ENCODE measurements at places on chromosomes 3 and 15. TPM values are rescaled to one million over a fixed set of nuclear protein-coding genes. Genes with fewer than 3 reads are reported as not detected.

Gene CA12
- total RNA-seq, result 8.5 TPM

Gene IGSF11
- total RNA-seq, result 0.77 TPM

Gene LRRIQ4
- 0.09 TPM for total RNA-seq

- no peaks in the 10 kb centered on the region for H3K4me1 ChIP-seq
- no peaks in the 10 kb centered on the region for H3K27me3 ChIP-seq
- no peak overlapping the region for H3K27ac ChIP-seq
- no peak overlapping the region for H3K4me3 ChIP-seq
- H3K36me3 ChIP-seq, result no peaks in the 10 kb centered on the region
Observed at GRCh38 chr15:71957026-71957425, 146.7 kb downstream of the NR2E3 start.

GRCh38 chr3:184558726-184559125 lies 2.9 kb upstream of the EPHB3 start:
- no peak overlapping the region for H3K27ac ChIP-seq
- DNase-seq, result no peak
- H3K4me3 ChIP-seq, result no peak overlapping the region
- no peaks in the 10 kb centered on the region for H3K27me3 ChIP-seq

DNA sequence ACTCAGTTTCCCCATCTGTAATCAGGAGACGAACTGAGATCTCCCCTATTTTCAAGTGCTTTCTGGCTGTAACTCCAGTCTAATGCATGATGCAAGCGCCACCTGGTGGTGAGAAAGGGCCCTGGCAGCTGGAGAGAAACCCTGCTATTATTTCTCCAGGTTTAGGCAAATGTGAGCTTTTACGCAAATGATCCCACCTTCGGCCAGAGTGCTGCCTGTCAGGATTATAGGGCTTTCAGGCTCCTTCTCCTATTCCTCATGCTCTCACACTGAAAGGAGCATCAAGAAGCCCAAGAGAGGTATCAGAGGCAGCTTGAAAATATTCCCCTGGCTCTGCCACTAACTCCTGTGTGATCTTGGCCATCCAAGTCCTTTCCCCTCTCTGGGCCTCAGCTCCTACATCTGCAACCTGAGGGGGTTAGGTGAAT lies 93.9 kb upstream of the RASGRF1 start:
- no peaks in the 10 kb centered on the region for H3K27me3 ChIP-seq
- H3K4me3 ChIP-seq, result no peak overlapping the region
- H3K36me3 ChIP-seq, result no peaks in the 10 kb centered on the region
- no peak overlapping the region for H3K27ac ChIP-seq

GRCh38 chr15:94610485-94610884 lies 379.1 kb downstream of the MCTP2 start:
- no peaks in the 10 kb centered on the region for H3K36me3 ChIP-seq
- no peak overlapping the region for H3K27ac ChIP-seq
- H3K27me3 ChIP-seq, result no peaks in the 10 kb centered on the region
- H3K4me3 ChIP-seq, result no peak overlapping the region
- peak; percentile 21 for DNase-seq

- peak overlapping the region; percentile 52 for H3K27ac ChIP-seq
- no peaks in the 10 kb centered on the region for H3K4me1 ChIP-seq
- no peaks in the 10 kb centered on the region for H3K36me3 ChIP-seq
- H3K4me3 ChIP-seq, result no peak overlapping the region
- H3K27me3 ChIP-seq, result no peaks in the 10 kb centered on the region
Observed at GRCh38 chr15:94363382-94363781, 132.0 kb downstream of the MCTP2 start.

GRCh38 chr3:11199902-11200845 lies 45.9 kb downstream of the HRH1 start:
- H3K4me1 ChIP-seq, result peaks cover 6% of the 10 kb centered on the region
- H3K36me3 ChIP-seq, result no peaks in the 10 kb centered on the region
- no peak overlapping the region for H3K4me3 ChIP-seq
- DNase-seq, result no peak
- peak overlapping the region; percentile 30 for H3K27ac ChIP-seq
- H3K27me3 ChIP-seq, result no peaks in the 10 kb centered on the region

DNA sequence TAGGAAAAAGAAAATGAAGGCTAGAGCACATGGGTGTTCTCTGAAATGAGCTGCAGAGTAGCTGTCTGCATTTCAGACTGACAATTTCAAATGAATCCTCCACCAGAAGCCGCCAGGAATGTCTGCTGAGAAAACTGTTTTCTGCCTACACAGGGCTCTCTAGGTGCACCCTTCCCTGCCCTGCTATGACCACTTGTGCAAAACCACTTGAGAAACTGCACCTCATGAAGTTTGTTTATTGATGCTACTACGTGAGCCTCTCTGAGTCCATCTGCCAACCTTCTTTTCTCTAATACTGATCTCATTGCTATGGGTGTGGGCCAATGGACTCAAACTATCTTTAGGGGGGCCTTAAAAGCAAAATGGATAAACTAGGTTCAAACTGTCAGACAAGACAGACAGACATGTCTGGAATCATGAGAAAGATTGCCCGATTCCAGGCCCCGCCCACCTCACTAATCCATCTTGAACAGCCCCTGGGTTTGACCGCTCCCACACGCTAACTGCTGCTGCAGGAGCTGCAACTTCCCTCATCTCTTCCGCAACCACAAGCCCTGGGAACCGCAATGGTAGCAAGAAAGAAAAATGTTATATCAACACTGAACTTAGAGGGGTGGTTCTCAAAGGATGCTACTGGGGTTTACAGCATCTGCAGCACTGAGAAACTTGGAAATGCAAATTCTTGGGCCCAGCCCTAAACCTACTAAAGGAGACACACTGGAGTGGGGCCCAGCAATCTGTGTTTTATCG lies 9.0 kb upstream of the CD47 start:
- H3K4me1 ChIP-seq, result peaks cover 10% of the 10 kb centered on the region
- no peaks in the 10 kb centered on the region for H3K27me3 ChIP-seq
- no peaks in the 10 kb centered on the region for H3K36me3 ChIP-seq
- DNase-seq, result no peak
- no peak overlapping the region for H3K27ac ChIP-seq
- no peak overlapping the region for H3K4me3 ChIP-seq

- no peaks in the 10 kb centered on the region for H3K36me3 ChIP-seq
Observed at GRCh38 chr3:85081191-85081906, 122.6 kb downstream of the CADM2 start.

Measured in lung (tissue), 17 donors.